Activated CD4-positive, alpha-beta T cell treated with anti-CD3 and anti-CD28 coated beads, Interleukin-2, amount 50 U/mL, for 48 hours (primary cell): ENCODE measurements at places on chromosomes 3 and 15.

DNA sequence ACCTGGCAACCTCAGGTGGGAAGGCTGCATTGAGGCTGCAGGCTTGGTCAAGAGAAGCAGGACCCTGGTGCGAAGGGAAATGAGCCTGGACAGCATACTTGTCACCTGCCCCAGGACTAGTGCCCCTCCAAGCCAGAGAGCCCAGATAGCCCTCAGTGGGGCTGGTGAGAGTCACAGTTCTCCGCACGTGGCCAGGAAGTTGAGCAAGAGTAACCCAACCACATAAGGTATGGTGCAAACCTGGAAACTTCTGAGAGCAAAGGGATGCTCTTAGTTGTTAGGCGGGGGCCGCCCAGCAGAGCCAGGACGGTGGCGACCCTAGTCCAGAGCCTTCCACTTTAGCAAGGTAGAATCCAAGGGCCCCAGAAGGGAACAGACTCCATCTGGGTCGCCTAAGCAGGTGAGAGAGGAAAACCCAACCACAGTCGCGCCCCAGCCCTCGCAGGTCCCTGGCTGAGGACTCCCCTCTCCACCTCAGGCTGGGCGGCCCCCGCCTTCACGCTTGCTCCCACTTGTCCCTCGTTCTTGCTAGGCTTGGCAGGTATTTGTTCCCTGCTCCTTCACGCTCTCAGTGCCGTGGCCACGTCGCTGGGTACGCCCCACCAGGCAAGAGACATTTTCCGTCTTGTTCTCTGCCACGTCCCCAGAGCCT is 1.1 kb upstream of the VPS18 start:
- no peak for DNase-seq

DNA sequence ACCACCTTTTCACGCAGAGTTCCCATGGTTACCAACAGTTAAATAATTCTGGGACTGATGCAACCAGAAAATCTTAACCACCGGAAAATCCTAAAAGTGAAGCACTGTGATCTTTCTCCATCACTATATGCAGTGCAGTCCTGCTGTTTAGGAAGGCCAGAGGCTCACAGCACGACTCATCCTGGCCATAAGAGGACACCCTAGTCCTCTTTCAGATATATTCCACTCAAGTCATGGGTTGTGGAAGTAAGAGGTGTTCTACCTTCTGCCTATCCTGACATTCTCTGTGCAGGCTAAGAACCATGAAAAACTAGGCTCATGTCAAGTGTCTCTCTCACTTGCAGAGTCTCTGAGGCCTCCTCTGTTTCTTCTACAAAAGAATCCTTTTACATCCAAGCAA is 67.2 kb downstream of the DHX30 start:
- no peak for DNase-seq

- DNase-seq: no peak
Measured at GRCh38 chr15:70382009-70382749, 284.5 kb upstream of the TLE3 start.

GRCh38 chr15:46696281-46696680 is 1021.0 kb upstream of the SEMA6D start:
- no peak for DNase-seq

DNA sequence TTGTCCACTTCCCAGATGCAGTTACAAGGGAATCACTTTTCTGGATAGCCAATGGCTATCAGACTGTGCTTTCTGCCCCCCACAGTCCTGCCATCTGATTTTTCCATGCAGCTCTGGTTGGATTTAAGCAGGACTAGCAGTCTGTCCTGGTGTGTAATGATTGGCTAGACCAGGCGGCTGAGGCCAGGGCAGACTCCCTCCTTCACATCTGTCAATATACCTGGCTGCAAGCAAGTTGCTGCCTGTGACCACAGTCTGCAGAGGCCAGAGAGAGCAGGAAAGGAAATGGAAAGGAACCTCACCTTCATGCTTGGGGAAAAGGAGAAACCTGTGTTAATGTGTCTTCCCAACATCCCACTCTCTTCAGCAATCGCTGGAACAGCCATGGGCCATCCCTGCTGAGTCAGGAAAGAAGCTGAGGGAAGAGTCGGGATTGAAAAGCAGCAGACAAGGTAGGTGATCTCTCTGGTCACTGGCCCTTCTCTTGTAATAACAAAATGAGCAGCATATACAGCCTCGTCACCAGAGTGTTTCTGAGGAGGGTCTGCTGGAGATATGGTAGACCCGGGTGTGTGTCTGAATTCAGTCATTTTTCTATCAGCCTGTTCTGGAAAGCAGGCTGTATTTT is 126.7 kb upstream of the PHLDB2 start:
- no peak for DNase-seq

DNA sequence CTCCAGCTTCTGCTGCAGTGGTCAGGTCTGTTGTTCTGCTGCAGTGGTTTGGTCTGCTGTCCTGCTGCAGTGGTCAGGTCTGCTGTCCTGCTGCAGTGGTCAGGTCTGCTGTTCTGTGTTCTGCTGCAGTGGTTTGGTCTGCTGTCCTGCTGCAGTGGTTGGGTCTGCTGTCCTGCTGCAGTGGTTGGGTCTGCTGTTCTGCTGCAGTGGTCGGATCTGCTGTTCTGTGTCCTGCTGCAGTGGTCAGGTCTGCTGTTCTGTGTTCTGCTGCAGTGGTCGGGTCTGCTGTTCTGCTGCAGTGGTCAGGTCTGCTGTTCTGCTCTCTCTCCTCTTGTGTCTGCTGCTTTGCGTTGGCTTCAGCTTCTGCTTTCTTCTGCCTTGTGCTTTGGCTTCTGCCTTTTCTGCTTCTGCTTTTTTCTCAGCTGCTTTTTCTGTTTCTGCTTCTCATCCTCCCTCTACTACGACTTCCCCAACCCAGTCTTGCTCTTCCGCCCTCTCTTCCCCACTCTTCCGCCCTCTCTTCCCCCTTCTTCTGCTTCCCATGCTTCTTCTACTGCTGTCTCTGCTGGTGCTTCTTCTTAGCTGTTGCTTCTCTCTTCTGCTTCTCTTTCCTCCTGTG is 50.7 kb downstream of the FAM43A start:
- no peak for DNase-seq

- DNase-seq: no peak
Measured at GRCh38 chr3:178120367-178120766, 415.9 kb upstream of the KCNMB2 start.

GRCh38 chr15:77901251-77901881 is 176.1 kb downstream of the TBC1D2B start:
- DNase-seq: no peak

DNA sequence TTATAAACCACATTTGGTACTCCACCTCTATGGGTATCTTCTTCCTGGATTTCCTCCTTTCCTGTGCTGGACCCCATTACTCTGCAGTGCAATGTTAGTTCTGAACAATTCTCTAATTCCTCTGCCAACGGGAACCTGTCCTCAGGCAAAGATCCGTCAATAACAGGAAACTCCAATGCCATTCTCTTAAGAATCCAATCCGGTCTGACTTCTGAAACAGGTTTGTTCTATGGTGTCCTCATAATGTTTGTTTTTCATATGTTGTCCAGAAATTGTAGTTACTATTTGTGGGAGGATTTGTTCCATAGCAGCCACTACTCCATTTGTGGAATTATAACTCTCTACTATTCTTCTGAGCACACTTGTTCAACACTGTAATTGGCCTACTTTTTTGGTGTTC is 112.7 kb downstream of the TBL1XR1 start:
- no peak for DNase-seq

GRCh38 chr15:80447077-80447476 is 42.9 kb downstream of the ARNT2 start:
- DNase-seq: no peak

- no peak for DNase-seq
Measured at GRCh38 chr3:98594628-98595324, 1.4 kb upstream of the CPOX start.

DNA sequence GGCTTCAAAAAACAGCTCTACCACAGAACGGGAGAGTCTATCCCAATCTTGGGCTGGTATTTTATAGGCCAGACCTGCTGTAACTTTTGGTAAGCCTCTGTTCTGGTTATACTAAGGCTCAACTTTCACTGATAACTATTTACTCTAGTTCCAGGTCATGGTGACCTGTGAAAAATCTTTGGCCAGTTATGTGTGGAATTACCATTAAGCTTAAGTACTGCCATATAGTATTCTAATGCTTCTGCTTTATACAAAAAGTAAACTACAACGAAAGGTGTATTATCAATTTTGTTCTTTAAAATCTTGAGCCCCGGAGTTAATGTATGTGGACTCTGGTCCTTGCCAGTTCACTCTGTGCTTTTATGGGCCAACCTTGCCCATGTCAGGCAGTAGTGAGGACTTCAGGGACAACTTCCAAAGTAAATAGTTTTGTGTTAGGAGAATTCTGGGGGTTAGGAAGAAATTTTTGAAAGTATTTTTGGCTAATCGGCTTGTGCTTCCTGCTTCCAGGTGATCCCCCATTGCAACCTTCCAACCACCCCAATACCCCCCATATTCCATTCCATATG is 6.4 kb downstream of the SIAH2 start:
- no peak for DNase-seq

- DNase-seq: no peak
Measured at GRCh38 chr3:37506956-37507535, 332.7 kb upstream of the LRRFIP2 start.

GRCh38 chr15:37903919-37904625 is 30.4 kb upstream of the TMCO5A start:
- DNase-seq: no peak

- DNase-seq: no peak
Measured at GRCh38 chr3:82743196-82743595, 981.8 kb upstream of the GBE1 start.

- DNase-seq: no peak
Measured at GRCh38 chr3:174376346-174376745, 482.8 kb upstream of the NAALADL2 start.

DNA sequence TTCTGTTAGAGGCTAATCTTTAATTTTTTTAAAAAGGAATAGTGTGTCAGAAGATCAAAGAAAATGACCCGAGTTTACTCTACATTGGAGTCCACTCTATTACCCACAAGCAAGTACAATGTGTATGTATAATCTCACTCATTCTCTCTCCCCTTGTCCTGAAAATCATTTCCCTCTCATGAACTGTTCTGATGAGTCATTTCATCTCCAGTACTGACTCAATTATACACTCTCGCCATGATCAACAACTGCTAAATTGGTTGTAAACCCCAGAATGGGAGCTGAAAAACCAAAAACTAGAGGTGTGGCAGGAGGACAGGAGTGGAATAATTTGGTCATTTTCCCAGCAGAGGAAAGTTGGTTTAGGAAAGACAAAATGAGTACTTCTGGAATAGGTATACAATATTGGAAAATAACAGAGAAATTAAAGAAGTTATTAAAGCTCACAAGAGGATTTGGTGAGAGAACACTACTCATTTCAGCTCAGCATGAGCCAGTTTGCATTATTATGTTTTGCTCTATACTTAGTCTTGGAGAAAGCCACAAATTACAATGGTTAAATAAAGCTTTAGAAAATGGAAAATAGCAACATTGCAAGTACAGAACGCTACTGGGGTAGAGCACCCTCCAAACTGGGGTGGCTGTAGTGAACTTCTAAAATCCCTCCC is 144.3 kb upstream of the PFN2 start:
- no peak for DNase-seq

GRCh38 chr3:60269377-60269776 is 981.9 kb downstream of the FHIT start:
- no peak for DNase-seq

- no peak for DNase-seq
Measured at GRCh38 chr3:94026623-94027022, 1.8 kb downstream of the STX19 start.

- no peak for DNase-seq
Measured at GRCh38 chr3:72144773-72145505, 360.0 kb upstream of the PROK2 start.

- no peak for DNase-seq
Measured at GRCh38 chr3:120072867-120073525, 21.3 kb downstream of the GSK3B start.

GRCh38 chr3:79769229-79769628 is 1.4 kb upstream of the ROBO1 start:
- DNase-seq: no peak

DNA sequence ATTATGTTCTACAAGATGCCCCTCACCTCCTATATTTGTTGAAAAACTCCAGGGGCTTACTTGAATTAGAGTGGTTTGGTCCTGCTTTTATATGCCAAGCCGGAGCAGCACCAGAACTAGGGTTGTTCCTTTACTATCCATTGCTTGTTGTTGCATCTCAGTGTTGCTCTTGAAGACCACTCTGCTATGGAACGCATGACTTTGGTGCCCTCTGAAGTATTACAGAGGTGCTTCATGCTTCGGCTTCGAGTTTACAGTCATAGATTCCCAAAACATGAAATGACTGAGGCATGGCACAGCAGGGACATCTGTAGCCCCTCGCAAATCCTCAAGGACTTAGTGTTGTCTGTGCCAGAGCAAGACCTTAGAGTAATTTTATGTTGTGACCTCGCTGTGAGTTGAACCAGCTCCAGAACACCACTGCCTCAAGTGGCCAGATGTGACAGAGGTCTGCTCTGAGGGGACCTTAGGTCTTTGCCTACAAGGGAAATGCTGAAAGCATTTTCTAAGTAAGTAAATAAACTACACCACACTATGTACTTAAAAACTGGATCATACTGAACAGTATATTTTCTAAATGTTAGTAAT is 67.2 kb upstream of the SIAH2 start:
- no peak for DNase-seq

GRCh38 chr15:66840615-66841390 is 138.8 kb downstream of the SMAD6 start:
- DNase-seq: no peak

DNA sequence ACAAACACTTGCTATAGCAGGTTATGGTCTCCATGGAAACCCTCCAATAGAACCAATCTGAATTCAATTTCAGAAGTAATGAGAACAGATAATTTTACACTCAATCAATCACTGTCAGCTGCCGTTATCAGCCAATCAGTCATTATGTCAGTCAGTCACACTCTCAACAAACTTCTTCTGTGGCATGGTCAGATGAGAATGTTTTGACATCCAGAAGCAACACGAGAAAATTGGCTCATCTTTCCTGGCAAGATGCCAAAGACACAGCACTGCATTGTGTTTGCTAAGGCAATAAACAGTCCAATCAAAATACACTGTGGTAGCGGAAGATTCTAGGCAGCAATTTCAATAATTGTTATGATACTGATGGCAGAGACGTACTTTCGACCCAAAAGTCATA is 190.7 kb downstream of the RORA start:
- no peak for DNase-seq

GRCh38 chr3:39784922-39785321 is 24.5 kb upstream of the MYRIP start:
- DNase-seq: no peak
